ENCODE measurements at places on chromosomes 4 and X.

- no peak for DNase-seq
Measured at GRCh38 chr4:19888587-19888986, 363.1 kb upstream of the SLIT2 start.

DNA sequence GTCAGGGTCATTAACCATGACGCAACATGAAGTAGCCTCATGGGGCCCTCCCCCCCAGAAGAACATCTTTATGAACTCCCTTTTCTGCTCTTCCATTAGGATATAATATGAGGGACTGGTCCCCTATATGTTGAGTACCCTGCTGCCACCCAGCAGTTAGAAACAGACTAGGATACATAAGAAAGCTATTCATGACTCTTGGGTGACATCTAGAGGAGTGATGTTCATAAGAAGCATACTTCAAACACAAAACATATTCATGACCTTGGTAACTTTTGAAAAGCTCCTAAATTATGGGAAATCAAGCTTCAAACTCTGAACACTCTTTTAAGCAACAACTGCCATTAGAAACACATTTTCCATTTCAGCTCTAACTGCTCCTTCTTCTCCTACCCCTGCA lies 155.2 kb upstream of the SPIN4 start:
- DNase-seq, result peak; percentile 42

GRCh38 chr4:56360071-56360470 lies 27.2 kb downstream of the AASDH start:
- no peak for DNase-seq

- DNase-seq, result no peak
Measured at GRCh38 chr4:85701861-85702321, 226.9 kb downstream of the ARHGAP24 start.

DNA sequence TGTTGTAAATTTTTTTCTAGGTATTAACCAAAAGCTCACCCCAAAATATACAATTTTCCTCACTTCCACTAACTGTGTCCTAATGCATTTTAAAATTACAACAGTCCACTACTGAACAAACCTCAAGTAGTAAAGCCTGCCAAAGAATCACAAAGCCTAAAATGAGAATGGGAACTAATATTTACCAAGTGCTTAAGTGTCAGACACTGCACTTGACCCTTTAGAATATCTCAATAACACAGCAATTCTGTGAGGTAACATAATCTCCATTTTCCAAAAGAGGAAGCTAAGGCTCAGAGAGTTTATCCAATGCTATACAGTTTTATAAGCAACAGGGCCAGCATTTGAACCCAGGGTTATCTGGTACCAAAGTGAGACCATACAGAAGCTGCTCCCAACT lies 4.9 kb downstream of the SLC9A7 start:
- DNase-seq, result no peak

- DNase-seq, result no peak
Measured at GRCh38 chr4:182074810-182075209, 168.4 kb upstream of the TENM3 start.

DNA sequence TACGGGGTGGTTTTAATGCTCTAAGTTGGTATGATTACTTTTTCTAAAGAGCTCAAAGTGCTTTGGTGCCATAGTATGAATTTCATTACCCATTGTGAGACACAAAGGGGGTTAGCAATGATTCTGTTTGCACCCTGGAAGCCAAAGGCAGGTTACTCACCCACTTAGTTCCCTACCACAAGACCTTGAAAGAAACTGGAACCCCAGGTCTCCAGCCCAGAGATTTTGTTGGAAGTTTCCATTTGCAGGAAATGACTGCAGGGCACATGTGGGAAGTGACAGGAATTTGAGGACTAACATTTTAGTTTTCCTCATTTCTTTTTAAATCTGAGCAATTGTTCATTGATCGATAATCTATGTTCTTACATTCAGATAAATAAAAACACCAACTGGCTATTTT lies 1.8 kb upstream of the HS3ST1 start:
- no peak for DNase-seq

- DNase-seq, result no peak
Measured at GRCh38 chr4:169070895-169071218, 60.8 kb upstream of the CBR4 start.

DNA sequence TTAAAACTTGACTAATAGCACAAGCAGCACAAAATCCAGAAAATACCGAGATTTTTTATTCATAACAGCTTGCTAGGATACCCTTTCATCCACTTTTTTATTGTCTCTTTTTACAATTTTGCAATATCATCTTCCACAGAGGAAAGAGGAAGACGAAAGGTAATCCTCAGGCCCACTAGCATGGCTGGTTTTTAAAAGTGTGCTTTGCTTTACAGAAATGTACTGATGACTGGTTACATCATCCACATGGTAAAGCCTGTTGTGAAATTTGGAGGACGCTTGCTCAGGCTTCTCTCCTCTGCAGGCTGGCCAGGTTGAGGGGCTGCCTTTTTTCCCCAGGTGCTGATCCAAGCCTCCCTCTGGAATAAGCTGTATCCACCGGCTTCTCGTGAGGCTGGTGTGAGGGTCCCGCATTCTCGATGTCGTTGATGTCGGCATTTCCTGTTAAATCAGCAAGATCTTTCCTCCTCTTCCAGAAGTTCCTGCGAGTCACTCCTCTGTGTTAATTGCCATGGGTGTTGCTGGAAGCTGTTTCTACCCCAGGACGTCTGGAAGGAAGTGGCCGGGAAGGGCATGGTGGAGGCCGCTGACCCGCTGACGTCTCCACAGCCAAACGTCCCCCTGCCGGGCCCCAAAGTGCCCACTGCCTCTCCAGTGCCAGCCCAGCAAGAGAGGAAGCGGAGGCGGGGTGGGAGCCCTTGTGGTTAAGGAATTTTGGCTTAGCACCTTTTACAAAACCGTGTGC lies 5.8 kb upstream of the DGKQ start:
- peak; percentile 32 for DNase-seq

DNA sequence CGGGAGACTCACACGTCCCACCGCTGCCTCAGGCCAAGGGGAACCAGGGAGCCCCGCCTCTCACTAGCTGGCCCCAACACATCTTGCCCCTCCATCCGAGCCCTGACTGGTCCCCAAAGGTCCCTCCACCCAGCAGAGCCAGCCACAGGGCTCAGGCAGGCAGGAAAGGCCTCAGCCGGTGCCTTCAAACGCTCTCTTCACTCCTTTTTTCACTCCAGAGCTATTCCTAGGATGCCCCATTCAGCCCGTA lies 1.5 kb upstream of the ARHGAP4 start:
- DNase-seq, result no peak

DNA sequence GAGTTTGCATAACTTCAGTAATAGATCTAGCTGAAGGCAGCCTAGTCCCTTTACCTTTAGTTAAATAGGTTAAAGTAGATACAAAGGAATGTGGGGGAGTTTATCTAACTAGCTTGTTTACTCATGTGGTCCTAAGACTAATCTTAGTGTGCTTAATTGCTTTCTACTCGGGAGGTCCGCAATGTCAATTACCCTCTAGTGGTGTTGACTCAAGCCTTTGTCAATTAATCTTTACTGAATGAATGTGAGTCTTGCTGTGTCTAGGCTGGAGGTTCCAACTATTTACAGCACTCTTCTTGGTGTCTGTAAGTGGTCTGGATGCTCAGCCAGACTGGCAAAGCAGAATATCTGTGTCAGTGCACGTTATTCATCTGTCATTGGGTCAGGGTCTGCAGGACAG lies 17.9 kb upstream of the YTHDC1 start:
- DNase-seq, result no peak

DNA sequence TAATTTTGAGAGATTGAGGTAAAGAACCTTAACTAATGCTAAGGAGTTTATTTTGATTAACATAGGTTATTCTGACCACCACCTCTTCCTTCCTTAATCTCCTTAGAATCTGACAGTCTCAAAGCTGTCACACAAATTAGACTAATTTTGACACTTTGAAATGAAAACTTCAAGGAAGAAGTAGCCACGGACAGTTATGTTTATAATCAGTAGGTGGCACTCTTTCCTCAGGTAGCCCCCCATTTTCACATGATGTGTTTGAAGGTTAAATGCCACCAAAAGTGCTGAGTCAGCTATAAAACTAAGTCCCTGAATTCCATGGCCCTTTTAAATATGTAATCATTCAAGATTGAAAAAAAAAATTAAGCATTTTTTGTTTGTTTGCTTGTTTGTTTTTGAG lies 22.4 kb downstream of the TMEM33 start:
- DNase-seq, result peak; percentile 23

DNA sequence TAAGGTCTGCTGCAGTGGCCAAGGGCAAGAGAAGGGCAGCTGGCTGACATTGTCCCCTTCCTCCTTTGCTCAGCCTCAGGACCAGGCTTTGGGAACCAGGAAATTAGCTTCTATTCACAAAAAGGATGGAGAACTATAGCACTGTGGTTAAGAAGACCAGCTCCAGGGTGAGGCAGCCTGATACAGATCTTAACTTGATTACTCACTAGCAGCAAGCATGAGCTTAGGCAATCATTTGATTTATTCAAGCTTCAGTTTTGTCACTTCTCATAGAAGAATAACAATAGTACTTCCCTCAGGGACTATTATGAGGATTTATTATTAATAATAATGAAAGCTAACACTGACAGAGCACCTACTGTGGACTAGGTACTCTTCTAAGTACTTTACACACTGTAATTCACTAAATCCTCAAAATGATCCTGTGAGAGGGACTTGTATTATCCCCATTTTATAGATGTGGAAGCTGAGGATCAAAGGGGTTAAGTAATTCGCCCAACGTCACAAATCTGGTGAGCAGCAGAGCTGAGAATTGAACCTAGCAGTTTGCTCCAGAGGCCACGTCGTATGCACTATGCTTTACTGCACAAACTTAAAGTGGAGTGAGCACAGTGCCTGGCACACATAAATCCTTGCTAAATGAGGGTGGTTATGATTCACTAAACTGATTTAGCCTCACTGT lies 130.4 kb upstream of the PAK3 start:
- no peak for DNase-seq

- no peak for DNase-seq
Measured at GRCh38 chr4:15434091-15434490, 6.3 kb downstream of the C1QTNF7 start.

DNA sequence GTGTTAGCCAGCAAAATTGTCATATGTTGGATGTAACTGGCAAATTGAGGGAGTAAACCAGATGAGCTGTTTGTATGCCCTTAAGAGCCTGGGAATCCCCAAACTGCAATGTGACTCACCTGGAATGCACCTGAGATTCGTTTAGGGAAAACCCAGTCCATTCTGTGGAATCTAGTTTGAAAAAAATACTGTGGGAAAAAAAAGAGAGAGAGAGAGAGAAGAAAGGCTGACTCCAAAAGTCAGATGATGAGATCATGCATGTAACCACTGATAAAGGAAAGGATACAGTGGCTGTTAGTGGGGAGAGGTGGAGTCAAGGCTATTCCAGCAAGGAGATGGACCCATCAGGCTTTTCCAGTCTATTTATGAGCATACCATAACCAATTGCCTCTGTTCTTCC lies 48.5 kb downstream of the SLC9A7 start:
- DNase-seq, result peak; percentile 48

DNA sequence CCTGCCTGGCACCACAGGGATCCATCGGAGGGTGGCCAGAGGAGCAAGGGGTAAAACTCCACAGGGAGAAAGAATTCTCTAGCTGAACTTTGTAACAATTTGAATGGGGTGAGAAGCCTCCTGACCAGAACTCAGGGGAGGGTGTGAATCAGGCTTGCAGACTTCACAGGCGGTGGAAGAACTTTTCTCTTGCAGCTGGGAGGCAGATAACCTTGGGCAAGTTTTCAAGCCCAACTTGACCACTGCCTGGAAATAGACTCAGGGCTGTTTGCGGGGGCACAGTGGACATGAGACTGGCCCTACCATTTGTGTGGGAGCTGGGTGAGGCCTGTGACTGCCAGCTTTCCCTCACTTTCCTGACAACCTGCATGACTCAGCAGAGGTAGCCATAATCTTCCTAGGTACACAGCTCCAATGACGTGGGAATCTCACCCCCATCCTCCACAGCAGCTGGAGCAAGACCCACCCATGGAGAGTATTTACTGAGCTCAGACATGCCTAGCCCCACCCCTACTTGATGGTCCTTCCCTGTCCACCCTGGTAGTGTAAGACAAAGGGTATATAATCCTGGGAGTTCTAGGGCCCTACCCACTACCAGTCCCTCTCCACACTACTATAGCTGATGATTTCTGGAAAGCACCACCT lies 210.0 kb upstream of the AGTR2 start:
- no peak for DNase-seq

DNA sequence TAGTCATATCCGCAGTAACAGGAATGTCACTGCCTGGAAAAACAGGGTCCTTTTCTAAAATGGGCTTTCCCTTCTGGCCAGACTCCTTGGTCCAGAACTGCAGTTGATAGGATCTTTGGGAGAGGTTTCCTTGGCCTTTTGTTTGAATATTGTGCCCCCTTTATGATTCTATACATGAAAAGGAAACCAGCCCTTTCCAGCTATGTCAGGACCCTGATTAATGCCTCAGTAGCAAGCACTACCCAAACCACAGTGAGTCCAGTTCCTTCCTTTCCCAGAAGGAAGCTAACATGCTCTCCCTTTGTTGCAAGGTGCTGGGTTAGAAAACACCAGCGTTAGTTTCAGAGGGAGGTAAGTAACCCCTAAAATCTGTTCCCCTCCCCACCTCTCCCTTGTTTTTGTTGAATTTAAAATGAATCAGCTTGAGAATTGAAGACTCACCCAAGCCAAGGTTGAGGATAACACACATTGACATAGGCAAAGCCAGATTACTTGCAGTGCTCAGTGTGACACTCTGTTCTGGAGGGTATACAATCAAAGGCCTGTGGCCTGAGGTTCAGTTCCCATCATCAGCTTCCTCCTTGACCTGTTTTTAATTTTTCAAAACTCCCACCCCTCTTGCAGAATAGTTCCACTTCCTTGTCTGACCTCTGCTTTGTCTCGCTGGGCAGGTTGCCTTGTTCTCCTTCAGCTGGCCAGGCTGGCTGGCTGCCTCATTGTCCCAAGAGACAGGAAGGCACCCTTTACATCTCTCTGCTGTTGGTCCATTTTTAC lies 87.6 kb upstream of the PLAC1 start:
- DNase-seq, result no peak

- DNase-seq, result no peak
Measured at GRCh38 chr4:55068522-55068921, 56.9 kb downstream of the KDR start.

DNA sequence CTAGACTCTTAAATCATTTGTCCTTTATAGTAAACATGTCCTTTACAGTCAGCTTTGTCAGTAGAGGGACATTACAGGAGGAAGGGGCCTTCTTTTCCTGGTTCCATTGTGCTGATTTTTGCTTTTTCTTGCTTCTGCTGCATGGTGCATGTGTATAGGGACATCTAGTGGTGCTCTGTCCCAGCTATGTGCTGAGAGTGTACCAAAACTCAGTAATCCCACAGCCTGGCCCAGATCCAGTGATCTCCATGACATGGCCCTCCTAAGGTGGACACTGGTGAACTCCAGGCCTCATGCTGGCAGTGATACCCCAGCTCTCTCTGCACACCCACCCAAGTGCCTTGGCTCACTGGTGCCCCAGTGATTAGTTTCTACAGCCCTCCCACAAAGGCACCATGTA lies 45.2 kb downstream of the MAGEB17 start:
- DNase-seq, result peak; percentile 26

- no peak for DNase-seq
Measured at GRCh38 chr4:858041-858481, 32.1 kb upstream of the CPLX1 start.

DNA sequence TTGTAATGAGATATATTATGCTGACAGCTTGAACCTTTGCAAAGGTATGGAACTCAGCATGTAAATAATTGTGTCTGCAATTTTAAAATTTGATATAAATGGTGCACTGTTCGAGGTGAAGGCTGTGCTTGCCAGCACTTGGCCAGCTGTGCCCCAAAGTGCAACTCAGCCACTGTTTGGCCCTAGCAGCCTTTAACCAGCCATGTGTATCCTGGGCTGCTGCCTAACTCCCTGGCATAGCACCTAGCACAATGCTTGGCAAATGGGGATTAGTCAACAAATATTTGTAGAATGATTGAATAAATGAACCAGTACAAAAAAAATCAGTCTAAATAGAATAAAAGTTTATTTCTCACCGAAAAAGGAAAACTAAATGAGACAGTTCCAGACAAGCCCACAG lies 83.8 kb upstream of the ZIC3 start:
- no peak for DNase-seq

All from EH (cell line).